HS-27A (cell line): ENCODE measurements at places on chromosomes 7 and 10.

DNA sequence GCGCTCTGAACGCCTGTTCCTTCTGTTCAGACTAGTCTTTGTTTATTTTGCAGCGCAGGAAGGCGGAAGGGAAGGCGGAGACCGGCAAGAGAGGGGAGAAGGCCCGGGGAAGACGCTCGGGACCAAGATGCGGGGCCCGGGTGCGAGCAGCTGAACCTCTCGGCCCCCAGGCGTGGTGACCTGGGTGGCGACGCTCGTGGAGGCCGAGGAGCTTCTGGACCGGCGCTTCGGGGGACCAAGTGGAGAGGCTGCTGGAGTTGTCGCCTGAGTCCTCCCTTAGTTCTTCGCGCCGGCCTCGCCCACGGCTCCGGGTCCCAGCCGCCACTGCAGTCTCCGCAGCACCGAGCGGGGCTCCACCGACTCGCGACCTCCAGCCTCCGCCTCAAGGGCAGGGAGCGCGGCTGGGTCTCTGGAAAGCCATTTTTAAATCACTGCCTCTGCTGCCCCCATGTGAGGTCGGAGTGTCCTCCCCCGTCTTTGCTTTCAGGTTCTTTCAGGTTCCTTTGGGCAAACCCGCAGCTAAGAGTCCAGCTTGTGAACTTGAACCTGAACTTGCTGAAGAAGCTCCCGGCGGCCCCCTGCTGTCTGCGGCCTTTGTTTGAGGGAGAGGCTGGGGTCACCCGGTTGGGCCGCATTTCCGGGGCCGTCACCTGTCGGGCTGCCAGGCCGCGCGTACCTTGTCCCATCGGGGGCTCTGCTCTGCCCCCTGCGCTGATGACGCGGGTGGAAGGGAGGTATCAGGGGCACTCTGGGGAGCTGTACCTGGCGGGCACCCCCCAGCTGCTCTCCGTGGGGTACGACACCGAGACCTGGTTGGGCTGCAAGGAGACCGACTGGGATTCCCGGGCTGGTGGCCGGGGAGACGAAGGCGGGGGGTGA, 136.0 kb downstream of the KIF20B start:
- no peak for DNase-seq

GRCh38 chr10:22597138-22597537, 117.2 kb downstream of the PIP4K2A start:
- no peak for DNase-seq

- no peak for DNase-seq
Observed at GRCh38 chr10:3180355-3181025, 7.9 kb upstream of the PITRM1 start.

DNA sequence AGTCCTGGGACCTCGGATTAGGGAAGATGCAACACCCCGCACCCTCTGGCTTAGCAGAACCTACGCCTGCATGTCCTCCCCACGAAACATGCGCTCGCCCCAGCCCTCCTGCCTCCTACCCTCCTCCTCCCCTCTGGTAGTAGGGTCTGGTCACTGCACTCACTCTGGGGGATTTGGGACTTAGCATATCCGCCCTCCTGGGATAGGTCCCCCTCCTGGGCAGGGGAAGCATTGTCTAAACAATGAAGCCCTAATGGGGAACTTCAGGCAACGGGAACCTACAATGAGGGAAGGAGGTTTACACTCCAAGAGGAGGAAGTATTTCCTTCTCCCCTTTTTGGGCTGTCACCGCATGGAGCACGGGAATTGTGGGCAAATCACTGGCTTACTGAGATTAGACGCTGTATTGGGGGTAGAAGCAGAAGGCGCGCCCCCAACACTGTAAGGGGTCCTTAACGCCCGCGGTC, 892 bp downstream of the CRHR2 start:
- no peak for DNase-seq

DNA sequence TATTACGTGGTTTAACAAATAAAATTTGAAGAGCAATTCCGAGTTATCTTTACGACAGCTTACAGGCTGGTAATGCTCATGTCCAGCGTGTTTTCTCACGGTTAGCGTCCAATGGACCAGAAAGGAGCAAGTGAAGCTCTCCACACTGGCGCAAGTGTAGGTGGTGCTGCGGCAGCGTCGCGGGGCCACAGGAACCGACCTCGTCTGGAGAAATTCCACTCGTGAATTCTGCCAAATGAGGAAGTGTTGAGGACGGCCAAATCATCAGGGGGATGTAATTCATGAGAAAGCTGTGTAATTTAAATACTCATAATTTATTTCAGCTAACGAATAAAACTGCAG, 350 bp upstream of the ZNF37A start:
- no peak for DNase-seq

- no peak for DNase-seq
Observed at GRCh38 chr10:23001901-23002516, 74.2 kb downstream of the ARMC3 start.

DNA sequence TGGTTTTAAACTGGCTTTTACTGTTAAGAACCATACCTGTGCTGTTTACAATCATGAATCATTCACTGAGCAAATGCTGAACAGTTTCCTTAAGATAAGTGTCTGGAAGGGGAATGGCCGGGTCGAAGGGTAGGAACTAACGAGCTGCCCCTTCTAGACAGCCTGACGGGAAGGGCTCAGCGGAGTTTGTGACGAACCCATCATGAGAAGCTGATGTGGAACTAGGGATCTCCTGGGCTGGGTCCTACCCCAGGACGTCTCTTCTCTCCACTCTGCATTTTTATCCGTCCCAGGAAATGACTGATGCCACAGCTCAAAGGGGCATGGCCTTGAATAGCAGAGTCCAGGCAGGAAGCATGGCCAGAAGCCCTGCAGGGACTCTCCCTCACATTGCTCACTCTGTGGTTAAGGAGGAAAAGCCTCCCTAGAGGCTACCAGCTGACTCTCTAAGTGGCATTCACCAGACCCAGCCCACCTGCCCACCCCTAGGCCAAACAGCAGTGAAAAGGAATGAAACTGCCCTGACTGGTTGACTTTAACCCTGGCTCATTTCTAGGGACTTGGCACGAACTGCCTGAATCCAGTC, 112.0 kb downstream of the PFKFB3 start:
- DNase-seq = no peak

DNA sequence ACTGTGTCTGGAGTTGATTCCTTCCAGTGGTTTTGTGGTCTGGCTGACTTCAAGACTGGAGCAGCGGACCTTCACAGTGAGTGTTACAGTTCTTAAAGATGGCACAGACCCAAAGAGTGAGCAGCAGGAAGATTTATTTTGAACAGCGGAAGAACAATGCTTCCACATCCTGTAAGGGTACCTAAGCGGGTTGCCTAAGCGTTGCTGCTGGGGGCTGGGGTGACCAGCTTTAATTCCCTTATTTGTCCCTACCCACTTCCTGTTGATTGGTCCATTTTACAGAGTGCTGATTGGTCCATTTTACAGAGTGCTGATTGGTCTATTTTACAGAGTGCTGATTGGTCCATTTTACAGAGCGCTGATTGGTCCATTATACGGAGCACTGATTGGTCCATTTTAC, 13.2 kb downstream of the AKR1B15 start:
- DNase-seq = no peak

DNA sequence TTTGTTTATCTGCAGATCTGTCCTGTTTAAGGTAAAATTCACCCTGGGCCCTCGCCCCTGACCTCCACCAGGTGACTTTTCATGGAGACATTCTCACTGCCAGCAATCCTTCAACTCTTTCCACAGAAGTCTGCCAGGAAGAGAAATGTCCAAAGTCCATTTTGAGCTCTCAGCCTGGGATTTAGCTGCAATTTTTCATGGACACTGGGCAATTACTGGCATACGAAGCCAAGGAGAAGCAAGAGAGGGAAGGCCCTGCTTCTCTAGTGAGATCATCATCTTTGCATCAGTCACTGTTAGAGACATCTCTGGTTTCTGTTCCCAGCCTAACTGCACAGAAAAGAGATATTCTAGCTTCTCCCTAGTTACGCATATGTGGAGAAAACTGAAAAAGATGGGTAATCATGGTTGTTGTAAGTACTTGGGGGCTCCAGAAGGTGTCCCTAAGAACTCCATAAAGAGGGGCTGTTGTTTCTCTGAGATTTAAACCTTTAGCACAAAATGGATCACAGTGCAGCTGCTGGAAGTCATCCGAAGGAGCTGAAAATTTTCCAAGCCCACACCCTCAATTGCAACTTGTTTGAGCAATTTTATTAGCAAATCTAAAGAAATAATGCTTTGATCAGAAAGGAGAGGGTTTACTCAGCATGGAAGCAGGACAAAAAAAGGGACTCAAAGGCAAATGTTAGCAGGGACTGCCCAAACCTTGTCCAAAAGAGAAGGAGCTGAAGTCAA, 168.9 kb downstream of the SNX10 start:
- DNase-seq = no peak

- no peak for DNase-seq
Observed at GRCh38 chr10:111698711-111699110, 484.9 kb downstream of the GPAM start.

DNA sequence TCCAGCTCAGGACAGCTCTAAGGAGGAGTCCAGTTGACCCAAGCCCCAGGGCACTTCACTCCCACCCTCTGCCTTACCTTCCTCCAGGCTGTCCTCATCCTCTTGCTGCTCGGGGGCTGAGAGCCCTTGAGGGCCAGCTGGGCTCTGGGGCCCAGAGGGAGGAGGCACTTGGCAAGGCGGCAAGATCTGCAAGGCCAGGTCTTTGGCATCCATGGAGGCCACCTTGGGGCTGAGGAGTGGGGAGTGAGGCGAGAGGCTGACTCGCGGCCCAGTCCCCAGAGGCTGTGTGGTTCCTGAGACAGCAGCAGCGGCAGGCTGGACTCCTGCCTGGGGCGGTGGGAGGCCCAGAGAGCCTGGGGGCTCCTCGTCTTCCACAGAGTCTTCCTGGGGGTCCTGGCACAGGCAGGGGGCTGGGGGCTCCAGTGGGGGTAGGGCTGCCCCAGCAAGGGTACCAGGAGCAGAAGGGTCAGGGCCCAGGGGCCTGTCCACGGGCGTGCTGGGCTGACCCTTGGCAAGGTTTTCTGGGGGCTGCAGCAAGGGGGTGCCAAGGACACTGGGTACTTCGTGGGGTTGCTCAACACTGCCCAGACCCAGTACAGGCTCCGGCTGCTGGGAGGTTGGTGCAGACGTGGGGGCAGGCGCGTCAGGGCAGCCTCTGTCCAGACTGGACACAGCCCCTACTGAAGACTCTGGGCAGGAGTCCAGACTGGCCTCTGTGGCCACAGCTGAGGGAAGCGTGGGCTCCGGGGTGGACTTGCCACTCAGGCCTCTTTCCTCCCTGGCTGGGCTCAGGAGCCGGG, 6.5 kb downstream of the NACAD start:
- DNase-seq = no peak

- DNase-seq = no peak
Observed at GRCh38 chr10:80382989-80383388, 25.4 kb upstream of the PRXL2A start.

DNA sequence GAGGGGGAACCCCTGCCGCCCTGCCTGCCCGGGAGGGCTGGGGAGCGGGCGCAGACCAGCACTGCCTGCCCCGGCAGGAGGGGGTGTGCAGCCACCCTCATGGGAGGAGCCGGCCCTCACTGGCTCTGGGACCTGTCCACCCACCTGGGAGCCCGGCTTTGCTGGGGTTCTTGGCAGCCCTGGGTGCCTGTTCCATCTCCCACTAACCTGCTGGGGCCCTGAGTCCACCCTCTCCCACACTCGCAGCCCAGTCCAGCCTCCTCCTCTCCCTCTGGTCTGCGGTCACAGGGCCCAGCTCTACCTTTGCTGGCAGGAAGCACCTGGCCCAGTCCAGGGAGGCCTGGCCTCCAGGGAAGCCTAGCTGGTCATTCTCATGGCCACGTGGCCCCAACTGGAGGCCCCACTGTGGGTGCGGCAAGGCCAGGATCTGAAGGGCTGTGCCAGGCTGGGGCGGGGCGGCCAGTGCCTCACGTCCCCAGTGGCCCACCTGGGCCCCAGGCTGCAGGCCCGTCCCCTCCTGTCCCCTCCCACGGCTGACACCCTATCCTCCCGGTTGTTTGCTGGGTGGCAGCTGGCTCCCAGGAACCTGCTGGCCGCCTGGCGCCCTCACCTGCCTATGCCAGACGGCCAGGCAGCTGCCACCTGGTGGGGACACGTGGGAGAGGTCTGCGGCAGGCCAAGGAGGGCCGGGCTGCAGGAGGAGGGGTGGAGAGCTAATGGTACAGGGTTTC, at the start of gene TMEM184A:
Gene TMEM184A (minus strand): TSS at position 393 of the 731 bp plus-strand sequence. CDS start 721 bp downstream, outside the sequence.
- DNase-seq = no peak

DNA sequence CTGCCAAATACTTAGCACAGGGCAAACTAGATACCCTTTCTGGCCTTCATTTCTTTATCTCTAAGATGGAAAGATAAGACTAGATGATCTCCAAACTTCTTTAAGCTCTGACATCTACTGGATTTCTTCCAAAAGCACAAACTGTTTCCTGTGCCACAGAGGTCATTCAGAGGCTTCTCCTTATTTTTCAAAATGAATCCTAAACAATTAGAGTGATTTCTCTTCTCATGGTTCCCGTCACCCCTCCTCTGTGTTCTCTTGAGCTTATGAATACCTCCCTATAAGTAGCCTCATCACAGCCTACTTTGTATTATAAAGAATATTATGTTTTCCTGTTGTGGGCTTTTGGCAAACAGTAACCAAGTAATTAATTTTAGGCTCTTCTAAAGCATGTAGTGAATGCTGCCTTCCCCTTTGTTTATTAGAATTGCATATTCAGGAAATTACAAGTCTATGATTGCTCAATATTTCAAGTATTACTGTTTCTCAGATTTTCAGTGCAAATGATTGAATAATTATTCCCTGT, 179.5 kb downstream of the REEP3 start:
- no peak for DNase-seq

DNA sequence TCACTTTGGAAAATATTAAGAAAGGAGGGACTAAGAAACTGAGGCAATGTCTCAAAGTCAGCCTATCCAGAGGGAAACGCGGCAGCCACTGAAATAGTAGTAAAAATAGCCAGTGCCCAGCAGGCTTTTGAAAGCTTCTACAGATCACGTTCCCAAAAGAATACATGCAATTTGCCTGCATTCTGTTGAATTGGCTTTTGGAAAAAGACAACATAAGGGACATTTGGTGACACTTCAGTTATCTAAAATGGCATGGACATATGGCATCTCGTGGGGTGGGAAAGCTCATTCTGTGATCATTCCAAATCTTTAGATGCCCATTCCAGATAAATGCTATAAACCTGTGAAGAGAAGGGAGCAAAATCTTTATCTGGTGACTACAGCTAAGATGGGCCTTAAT, 82.8 kb upstream of the PDE1C start:
- no peak for DNase-seq

GRCh38 chr10:51103554-51104217, 29.4 kb downstream of the PRKG1 start:
- DNase-seq = no peak
